ENCODE measurements at places on chromosomes 11 and 22.

GRCh38 chr22:46432164-46433068 is 96.9 kb downstream of the TRMU start:
- no peak for DNase-seq

DNA sequence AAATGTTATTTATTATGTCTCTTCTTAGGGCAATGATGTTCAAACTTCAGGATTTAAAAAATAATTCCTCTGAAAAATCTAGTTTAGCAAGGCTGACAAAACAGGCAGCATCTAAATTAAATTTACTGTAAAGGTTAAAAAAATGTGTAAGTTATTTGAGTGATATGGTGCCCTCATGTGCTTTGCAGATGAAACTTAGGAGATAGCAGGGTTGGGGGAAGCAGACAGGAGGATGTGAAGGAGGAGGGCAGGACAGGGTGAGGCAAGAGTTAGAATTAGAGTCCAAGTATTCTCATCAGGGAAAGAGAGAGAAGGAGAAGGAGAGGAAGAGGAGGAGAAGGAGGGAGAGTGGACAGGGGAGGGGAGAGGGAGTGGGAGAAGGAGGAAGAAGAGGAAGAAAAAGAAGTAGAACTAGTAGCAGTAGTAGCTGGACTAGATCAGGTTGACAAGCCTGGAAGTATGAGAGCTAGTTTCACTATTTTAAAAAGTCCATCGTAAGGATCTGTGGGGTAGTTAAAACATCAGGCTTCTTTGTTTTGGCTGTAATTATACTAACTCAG is 141.2 kb upstream of the SESN3 start:
- DNase-seq, result no peak

DNA sequence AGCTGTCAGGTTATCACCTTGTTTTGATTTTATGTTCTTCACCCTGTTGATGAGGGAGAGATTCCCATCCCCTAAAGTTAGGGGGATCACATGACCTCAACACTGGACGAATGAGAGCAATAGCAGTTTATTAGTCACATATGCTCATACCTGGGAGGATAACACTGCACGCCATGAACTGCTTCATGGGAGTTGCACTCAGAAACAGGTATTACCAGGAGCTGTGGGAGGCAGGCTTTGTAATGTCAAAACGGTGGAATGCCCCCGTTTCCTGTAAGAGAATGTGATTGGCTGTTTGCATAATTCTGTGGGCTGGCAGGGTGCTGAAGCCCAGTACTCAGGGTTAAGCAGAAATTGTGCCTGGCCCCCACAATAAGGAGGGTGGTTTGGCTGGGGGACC is 3.2 kb upstream of the THY1 start:
- no peak for DNase-seq

DNA sequence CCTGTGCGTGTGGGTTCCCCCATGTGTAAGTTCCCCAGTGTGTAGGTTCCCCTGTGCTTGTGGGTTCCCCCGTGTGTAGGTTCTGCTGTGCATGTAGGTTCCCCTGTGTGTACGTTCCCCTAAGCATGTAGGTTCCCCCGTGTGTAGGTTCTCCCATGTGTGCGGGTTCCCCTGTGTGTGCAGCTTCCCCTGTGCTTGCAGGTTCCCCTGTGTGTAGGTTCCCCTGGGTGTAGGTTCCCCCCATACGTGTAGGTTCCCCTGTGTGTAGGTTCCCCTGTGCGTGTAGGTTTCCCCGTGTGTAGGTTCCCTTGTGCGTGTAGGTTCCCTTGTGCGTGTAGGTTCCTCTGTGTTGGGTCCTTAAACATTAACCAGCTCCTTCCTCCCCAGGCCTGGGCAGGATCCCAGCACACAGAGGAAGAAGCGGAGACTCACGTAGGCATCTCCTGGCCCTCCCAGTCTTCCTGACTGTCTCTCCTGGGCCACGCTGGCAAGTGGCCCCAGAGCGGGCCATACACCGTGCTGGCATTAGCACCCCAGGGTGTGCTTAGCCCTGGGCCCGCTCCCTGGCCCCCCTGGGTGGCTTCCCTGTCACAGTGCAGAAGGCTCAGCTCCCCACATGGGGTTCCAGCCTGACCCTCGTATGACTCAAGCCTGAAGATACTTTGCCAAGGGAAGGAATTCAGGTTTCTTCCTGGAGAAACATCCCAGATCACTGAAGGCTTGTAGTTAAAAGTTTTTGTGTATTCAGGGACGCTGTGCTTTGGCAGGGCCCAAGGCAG is 2.8 kb upstream of the GRAMD4 start:
- no peak for DNase-seq

GRCh38 chr11:42006766-42007165 is 547.3 kb upstream of the LRRC4C start:
- DNase-seq, result no peak

GRCh38 chr22:27003297-27003696 is 345.9 kb downstream of the MIAT start:
- DNase-seq, result no peak

- peak; percentile 23 for DNase-seq
Measured at GRCh38 chr11:28878025-28878424, 769.8 kb downstream of the METTL15 start.

DNA sequence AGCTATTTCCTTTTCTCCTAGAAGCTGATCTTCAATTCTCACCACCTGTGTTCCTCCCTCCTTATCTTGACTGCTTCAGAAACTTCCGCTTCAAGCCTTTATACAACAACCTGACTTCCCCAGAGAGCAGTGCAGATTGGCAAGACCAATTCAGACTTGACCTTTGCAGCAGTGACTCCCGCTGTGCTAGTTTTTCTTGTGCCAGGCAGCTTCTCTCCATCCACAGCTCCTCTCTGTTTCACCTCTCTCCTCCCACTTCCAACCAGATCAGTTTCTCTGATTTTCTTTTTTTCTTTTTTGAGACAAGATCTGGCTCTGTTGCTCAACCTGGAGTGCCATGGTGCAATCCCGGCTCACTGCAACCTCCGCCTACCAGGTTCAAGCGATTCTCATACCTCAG is 74.3 kb downstream of the GRAMD1B start:
- no peak for DNase-seq

GRCh38 chr22:32319861-32320406 is 37.7 kb upstream of the RFPL3 start:
- no peak for DNase-seq

DNA sequence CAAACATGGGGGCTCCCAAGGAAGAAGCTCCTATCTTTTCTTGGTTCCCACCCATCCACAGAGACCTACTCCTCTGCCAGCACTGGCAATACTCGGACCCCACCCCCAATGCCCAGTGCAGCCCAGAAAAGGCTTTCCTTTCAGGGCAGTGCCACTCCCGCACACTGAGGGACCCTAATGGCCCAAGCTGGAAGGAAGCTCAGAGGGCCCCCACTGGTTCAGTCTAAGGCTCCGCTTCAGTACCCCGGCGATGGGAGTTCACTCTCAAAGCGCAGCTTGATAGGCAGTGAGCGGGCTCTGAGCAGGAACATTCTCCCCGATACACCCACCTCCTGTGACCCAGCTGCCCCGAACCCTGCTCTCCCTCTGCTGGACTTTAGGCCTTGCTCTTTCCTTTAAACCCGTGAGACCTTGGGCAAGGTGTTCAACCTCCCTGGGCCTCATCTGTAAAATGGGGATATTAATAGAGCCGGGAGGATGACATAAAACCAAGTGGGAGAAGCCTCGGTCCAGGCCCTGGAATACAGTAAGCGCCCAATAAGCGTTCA is 48.4 kb downstream of the CHRDL2 start:
- no peak for DNase-seq

GRCh38 chr11:44621140-44621681 is 55.7 kb downstream of the CD82 start:
- DNase-seq, result peak; percentile 74

DNA sequence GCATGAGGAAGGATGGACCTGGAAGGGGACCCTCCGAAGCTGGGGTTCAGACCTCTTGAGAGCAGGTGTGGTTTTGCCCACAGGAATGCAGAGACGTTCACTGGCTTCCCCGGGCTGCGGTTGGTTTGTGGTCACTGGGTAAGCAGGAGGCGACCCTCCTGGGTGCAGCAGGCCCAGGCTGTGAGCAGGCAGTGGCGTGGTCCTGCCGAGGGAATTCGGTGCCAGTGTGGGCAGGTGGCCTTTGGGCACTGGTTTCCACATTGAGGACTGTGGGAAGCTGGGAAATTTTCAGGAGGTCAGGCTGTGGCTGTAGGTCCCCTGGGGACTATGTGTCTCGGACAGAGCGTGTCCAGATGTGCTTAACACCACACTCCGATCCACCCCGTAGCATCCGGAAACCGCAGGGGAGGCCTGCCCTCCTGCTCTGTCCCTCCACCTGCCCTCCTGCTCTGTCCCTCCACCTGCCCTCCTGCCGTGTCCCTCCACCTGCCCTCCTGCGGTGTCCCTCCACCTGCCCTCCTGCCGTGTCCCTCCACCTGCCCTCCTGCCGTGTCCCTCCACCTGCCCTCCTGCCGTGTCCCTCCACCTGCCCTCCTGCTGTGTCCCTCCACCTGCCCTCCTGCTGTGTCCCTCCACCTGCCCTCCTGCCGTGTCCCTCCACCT is 27.5 kb downstream of the TPCN2 start:
- no peak for DNase-seq

DNA sequence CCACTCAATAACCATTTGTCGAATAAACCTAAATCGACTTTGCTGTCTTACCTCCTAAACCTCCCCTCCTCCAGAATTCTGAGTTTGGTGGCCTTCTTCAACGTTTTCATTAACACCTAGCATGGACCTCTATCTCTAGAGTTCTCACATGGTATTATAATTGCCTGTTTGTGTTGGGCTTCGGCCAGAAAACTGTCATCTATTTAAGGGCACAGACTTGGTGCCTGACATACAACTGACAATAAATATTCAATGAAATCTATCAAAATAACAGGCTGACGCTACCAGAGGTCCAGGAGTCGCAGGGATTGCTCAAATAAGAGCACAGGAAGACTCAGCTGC is 687 bp downstream of the ALKBH8 start:
- no peak for DNase-seq

GRCh38 chr22:48556222-48556621 is 1271.5 kb downstream of the BRD1 start:
- no peak for DNase-seq

GRCh38 chr11:21635394-21636145 is 557.3 kb upstream of the ANO5 start:
- DNase-seq, result no peak

- DNase-seq, result no peak
Measured at GRCh38 chr11:116852261-116853031, 15.0 kb upstream of the APOA1 start.

- no peak for DNase-seq
Measured at GRCh38 chr11:65008016-65008415, 5.9 kb upstream of the ARL2 start.

GRCh38 chr22:26781062-26781461 is 123.7 kb downstream of the MIAT start:
- DNase-seq, result no peak

DNA sequence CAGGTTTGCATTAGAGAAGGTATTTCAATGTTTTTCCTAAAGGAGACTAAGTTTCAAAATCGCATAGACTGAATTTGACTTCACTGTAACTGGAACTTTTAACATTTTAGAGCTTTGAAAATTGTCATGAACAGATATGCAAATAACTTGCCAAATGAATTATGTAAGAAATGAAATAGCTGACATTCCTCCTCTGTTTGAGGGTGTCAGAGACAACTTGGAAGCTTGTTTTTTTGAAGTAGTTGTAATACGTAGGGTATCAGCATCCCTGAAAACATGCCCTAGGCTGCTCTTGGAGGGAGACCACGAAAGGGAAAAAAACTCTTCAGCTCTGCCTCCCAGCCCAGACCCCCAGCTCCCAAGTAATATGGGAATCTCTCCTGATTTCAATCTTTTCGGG is 41.3 kb upstream of the CCDC179 start:
- no peak for DNase-seq

GRCh38 chr11:118199135-118199534 is 22.7 kb upstream of the SCN2B start:
- no peak for DNase-seq
